GM13976 (cell line): ENCODE measurements at places on chromosomes 16 and 17.

DNA sequence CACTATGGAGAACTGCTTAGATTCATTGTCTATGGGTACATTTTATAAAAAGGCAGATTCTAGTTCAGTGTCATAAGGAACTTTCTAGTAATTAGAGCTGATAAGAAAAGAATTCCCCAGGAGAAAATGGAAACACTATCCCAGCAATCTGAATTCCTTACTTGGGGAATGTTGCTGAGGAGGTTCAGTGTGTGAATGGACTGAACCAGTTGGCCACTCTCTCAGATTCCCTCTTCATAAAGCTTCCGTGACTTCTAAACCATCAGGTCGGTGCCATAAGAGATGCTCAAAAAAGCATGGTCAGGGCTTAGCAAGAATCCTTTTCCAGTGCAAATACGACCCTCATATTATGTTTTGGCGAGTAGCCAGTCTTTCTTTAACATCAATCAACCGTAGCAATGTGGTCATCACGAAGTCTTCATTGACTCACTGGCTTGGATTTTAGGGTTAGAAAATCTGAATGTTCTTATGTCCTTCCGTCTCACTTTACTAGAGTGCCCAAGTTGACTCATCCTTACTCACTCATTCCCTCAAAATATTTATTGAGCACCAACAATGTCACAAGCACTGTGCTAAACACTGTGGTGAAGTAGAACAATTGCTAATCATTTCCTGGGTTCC, 102.7 kb upstream of the HLF start:
- DNase-seq, result no peak

GRCh38 chr17:73646409-73647300, 2.4 kb upstream of the SDK2 start:
- DNase-seq, result no peak

DNA sequence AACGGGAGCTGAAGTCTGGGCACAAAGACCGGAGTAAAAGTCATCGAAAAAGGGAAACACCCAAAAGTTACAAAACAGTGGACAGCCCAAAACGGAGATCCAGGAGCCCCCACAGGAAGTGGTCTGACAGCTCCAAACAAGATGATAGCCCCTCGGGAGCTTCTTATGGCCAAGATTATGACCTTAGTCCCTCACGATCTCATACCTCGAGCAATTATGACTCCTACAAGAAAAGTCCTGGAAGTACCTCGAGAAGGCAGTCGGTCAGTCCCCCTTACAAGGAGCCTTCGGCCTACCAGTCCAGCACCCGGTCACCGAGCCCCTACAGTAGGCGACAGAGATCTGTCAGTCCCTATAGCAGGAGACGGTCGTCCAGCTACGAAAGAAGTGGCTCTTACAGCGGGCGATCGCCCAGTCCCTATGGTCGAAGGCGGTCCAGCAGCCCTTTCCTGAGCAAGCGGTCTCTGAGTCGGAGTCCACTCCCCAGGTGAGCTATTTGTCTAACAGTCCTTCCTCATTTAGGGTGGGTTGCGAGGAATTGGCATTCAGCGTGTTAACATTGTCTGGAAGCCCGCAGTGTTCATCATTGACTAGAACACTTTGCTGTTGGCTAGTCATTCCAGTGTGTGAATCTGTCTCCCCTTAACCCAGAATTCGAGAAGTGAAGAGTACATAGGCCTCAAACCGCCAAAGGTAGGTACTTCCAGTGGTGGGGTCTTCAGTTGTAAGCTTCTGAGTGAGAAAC, 1.5 kb downstream of the CDK12 start:
- DNase-seq, result no peak

- DNase-seq, result peak; percentile 59
Measured at GRCh38 chr17:37488607-37489196, 989 bp upstream of the DUSP14 start.

- no peak for DNase-seq
Measured at GRCh38 chr16:58057121-58057520, 31.6 kb downstream of the MMP15 start.

- peak; percentile 74 for DNase-seq
Measured at GRCh38 chr16:642189-643049, 791 bp downstream of the MCRIP2 start.

- no peak for DNase-seq
Measured at GRCh38 chr17:61208301-61209105, 191.1 kb upstream of the TBX2 start.

- no peak for DNase-seq
Measured at GRCh38 chr16:12092544-12092921, 116.0 kb downstream of the SNX29 start.

GRCh38 chr17:78999947-79000395, 9.6 kb downstream of the CANT1 start:
- DNase-seq, result peak; percentile 12

- DNase-seq, result no peak
Measured at GRCh38 chr17:10610884-10611283, 46.2 kb downstream of the MYH3 start.

DNA sequence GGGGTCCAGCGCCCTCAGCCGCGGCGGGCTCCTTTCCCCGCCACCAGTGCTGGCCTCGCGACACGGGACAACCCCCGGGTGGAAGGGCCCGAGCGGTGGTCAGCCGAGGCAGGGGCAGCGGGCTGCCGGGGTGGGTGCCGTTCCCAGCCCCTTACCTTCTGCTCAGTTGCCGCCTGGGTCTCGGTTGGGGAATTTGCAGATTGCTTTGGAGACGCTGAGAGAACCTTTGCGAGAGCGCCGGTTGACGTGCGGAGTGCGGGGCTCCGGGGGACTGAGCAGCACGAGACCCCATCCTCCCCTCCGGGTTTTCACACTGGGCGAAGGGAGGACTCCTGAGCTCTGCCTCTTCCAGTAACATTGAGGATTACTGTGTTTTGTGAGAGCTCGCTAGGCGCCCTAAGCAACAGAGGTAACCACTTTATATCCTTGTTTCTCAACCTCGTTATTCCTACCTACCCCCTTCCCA, 381 bp downstream of the CTNS start:
- no peak for DNase-seq

DNA sequence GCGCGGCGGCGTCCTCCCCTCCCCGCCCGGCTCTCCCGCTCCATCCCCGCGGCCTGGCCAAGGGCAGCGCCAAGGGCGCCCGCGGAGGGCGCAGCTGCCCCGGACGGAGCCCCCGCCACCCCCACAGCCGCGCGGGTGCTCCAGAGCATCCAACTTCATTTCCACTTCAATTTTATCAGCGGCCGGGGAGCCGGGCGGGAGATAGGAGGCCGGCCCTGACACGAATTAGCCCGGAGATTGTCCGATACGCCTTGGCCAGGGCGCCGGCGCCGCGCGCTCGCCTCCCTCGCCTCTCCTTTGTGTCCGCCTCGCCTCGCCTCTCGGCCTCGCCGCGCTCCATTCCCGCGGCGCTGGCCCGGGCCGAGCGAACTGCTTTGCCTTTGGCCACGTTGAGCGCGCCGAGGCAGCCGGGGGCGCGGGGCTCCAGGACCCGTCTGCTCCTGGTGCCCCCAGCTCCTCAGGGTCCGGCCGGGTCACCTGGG, 129.1 kb upstream of the LHX1 start:
- peak; percentile 28 for DNase-seq

- DNase-seq, result no peak
Measured at GRCh38 chr17:40355804-40356758, 8.5 kb downstream of the GJD3 start.

DNA sequence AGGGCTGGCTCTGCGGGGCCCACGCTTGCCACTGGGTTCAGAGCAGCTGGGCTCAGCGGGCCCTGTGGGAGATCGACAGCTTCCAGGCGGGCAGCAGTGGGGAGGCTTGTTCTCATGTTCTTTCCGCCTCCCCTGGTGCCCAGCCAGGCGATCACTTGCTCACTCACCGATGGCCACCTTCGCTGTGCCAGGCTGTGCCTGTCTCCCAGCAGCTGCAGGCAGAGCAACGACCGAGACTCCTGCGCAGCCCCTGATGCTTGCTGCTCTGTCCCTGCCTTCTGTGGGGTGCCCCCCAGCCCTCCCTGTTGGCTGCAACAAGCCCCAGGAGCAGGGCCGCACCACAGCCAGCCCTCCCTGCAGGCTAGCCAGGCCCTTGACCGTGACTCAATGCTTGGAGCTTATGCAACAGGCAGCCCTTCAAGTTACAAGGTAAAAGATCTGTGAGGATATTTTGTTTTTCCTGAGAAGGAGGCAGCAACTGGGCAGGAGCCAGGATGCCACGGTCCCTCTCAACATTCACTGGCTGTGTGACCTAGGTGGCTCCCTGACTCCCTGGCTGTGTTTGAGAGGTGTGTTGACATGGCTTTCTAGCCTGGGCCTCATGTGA, 9.6 kb upstream of the SPNS2 start:
- DNase-seq, result no peak

DNA sequence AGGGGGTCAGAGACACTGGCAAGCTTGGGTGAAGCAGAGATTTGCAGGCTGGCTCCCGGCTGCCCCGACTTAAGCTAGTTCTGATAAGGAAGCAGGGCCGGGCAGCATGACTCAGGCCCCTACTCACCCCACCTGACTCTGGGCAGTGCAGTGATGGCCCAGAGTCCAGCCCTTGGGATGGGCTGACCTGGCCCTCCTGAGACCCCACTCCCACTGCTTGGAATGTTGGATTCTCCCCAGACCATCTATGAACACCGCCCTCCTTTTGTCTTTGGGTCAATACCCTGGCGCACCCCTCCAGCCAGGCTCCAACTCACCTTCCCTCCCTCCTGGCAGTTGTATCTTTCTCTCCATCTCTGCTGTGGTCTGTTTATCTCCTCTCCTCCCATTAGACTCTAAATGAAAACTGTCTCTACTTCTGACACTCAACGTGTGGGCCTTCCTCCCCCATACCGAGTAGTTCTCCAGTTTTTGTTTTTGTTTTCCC, 21.0 kb downstream of the LGALS3BP start:
- DNase-seq, result no peak

DNA sequence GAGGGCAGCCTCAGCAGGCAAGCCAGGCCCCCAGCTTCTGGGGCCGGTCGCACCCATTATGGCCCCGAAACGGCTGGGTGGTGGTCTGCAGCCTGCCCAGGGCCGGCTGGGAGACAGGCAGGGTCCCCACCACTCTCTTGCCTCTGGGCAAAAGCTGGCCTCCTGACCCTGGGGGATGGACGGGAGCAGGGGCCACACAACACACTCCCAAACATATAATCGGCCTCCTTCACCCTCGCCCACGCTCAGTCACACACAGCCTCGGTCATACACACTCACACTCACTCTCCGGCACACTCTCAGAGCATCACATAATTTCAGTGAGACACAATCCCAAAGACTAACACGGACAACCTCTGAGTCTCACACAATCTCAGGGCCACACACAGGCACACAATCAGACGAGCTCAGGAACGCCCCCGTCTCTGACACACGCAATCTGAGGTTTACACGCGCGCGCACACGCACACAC, 589 bp downstream of the PEMT start:
- DNase-seq, result peak; percentile 59

DNA sequence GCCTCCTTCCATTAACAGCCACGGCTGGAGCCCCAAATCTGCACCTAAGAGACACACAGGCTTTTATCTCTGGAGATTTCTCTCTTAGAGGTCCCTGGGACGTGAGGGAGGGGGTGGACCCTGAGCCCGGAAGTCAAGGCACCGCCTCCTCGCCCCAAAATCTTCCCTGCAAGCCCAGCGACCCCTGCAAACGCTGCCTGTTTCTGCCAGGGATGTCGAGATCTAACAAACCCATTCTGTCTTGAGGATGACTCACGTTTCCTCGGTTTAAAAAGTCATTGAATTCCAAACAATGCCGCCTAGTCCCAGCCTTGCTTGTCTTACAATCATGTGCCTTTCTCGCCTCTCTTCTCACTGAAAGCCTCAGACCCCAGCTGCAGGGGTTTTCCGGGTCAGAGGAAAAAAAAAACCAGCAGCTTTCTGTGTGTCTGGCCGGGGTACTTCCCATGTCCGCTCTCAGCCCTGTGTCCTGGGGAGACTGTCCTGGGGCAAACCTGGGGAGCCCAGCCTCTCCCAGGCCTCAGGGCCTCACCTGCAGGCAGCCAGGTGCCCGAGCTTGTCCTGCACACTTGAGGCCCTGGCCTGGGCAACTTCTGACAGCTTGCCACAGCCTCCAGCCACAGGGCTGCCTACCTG, 15.4 kb downstream of the ARL2BP start:
- peak; percentile 79 for DNase-seq

GRCh38 chr17:66123163-66123562, 68.8 kb downstream of the CEP112 start:
- no peak for DNase-seq

- DNase-seq, result peak; percentile 66
Measured at GRCh38 chr16:11094857-11095565, 150.6 kb downstream of the CLEC16A start.

DNA sequence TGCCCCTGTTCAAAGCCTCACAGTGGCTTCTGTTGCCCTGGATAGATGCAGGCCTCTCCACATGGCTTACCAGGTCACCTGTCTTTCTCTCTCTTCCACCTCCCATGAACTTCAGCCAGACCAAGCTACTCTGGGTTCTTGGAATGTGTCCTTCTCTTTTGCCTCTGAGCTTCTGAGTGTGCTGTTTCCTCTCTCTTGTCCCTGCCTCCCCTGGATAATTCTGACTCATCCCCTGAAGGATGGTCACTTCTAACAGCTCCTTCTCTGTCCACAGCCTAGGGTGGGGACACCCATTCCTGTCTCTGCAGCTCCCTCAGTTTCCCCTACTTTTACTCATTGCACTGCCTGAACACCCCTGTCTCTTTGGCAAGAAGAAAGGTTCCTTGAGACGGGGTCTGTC, 2.9 kb downstream of the GUCY2D start:
- DNase-seq, result no peak

- no peak for DNase-seq
Measured at GRCh38 chr17:43818966-43819365, 14.0 kb downstream of the MPP3 start.

DNA sequence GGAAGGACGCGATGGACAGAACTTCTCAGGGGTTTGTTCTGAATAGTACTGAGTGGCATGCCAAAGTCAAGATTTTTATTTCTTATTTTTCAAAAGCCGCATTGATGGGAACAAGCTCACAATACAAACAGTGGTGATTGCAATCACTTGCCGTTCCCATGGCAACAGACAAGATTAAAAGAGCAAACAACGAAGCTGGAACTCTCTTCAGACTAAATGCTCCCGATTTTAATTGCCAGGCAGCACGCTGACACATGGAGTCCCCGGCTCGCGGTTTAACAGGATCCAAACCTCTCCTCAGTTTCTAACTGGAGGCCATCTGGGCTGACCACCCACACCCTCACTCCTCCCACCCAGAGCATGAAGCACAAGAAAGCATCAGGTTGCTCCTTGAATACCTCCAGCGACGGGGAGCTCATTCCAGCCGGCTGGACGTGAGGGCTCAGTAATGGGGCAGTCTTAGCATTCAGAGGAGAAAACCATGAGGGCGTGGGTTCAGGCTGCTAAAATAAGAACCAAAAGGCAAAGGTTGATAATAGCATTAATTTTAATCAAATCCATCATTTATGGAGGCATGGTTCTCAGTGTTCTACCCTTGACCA, 41.5 kb downstream of the AIPL1 start:
- no peak for DNase-seq

GRCh38 chr17:56985371-56986162, 7.6 kb downstream of the SCPEP1 start:
- no peak for DNase-seq

GRCh38 chr17:78137392-78138203, 7.0 kb downstream of the TMC8 start:
- DNase-seq, result no peak

- no peak for DNase-seq
Measured at GRCh38 chr17:77540975-77541374, 400.2 kb downstream of the SEC14L1 start.
